HFFc6 (cell line): ENCODE measurements at places on chromosomes 2 and 18.

DNA sequence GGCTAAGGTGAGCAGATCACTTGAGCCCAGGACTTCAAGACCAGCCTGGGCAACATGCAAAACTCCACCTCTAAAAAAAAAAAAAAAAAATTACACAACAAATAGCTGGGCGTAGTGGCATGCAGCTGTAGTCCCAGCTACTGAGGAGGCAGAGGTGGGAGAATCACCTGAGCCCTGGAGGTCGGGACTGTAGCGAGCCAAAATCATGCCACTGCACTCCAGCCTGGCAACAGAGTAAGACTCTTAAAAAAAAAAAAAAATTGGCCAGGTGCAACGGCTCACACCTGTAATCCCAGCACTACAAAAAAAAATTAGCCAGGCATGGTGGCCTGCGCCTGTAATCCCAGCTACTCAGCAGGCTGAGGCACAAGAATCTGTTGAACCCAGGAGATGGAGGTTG lies 7.3 kb downstream of the STARD7 start:
- DNase-seq, result no peak

DNA sequence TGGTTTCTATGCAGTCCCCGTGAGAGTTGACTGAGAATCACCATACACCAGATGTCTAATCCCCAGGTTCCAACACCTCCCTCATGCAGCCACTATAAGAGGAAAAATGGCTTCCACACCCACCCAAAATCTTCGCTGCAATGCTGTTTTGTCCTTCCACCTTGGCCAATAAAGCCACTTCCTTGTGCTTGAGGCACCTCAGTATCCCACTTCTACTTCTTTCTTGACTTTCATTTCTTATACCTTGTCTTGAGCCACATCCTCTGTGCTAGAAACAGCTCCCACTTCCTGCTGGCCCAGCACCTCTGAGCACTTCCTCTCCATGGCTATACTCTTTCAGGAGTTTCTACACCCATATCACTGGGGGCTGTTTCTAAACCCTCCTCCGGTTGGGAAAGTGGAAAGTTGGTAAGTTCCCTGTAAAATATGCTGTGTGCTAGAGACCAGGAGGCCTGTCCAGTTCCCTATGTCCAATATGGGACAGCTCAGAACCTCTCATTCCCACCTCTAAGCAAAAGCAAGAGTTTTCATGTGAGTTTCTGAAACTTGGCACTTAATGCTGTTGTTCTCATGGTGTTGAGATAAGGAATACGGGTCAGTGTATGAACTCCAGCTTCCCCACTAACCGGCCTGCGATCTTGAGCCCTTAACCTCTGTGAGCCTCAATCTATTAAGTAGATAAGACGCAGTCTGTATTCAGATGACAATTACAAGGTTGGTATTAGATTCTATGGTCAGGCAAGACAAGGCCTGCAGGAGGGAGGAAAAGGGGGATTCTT lies 209.1 kb upstream of the ID2 start:
- DNase-seq, result no peak

- DNase-seq, result no peak
Observed at GRCh38 chr2:206474099-206474498, 30.8 kb downstream of the ADAM23 start.

DNA sequence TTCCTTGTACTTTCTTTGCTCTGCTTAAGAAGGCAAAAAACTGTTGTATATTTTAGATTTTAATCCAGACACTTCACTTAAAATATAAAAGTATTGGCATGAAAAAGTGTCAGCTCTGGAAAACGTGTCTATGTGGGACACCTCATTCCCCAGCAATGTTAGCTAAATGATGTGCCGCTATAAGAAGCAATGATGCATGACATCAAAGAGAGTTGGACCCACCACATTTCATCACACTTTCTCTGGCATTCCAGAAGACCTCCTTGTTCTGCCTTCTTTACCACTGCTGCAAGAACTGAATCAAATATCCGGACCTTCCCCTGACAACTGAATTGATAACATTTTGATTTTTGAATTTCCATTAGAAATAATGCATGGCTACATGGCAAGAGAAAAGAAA lies 242.4 kb upstream of the TANK start:
- no peak for DNase-seq

DNA sequence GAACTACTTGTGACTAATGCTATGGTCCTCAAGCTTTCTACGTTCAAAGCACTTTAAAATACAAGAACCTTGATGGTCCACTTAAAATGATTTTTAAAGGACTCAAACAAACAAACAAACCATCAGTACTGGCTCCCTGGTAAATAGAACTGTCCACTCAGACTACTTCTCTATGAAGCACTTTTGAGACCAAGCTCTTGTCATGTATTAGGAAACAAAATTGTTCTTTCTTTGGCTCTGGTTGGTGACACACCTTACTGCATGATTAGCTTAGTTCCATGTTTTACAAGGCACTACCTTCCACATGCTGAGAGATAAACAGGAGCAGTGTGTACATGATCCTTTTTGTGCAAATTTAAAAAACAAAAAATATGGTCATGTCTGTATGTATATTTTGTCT lies 19.7 kb downstream of the DARS1 start:
- DNase-seq, result no peak

DNA sequence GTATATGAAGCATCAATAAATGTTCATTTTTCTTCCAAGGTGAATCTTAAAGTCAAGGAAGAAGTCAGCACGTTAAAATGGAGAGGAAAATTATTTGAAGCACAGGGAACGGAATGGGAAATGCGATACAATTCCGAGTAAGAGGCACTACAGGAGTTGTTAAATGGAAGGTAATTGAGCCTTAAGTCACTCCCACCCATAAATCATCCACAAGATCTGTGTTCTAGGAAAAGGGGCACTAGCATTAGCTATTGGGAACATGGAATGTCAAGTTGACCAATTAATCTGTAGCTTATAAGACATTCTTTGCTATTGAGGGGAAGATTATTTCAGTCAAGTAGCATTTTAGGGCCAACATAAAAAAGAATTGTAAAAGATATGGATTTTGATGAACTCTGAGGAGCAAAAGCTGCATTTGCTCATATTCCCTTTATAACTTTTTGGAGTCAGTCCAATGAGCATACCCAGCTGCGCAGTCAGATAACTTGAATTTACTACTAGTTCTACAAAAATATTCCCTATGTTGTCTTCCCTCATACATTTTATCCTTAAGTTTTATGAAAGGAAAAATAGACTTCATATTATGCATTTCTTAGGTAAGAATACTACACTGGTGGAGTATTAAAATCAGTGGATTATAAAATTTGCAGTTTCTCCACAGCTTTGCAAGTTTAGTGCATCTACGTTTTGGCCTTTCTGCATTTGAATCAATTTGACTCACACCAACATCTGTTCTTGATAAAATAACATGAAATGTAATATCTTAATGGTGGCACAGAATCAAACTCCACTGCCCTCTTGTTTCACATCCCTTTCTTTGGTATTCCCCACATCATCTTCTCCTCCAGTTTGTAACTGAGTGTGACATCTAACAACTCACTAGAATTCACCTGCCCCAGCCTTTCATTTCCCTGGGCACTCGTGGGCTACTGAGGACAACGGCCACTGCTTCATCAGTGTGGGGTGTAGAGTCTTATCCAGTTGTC lies 95.6 kb downstream of the SP3 start:
- DNase-seq, result no peak

DNA sequence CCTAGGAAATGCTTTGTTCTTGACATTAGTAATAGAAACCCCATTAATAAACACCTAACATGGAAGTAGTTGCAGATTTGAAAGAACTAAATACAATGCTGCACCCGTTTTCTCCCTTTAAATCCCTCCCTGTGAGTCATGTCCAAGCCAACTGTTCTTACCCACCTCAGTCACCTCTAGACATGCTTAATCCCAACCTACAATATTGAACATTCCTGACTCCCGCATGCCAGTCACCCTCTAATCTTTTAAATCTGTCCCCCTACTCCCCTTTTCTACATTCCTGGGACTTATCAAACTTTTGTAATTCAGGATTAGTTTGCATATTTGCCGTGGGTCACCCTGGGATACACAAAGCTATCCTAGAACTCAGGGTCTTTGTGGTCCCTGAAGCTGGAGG lies 374.6 kb downstream of the IRS1 start:
- DNase-seq, result no peak

GRCh38 chr2:162177301-162177700 lies 25.3 kb upstream of the GCG start:
- DNase-seq, result no peak

GRCh38 chr2:172639823-172640222 lies 83.9 kb downstream of the PDK1 start:
- DNase-seq, result peak; percentile 87

- DNase-seq, result no peak
Observed at GRCh38 chr18:38611036-38611964, 1045.7 kb upstream of the CELF4 start.

DNA sequence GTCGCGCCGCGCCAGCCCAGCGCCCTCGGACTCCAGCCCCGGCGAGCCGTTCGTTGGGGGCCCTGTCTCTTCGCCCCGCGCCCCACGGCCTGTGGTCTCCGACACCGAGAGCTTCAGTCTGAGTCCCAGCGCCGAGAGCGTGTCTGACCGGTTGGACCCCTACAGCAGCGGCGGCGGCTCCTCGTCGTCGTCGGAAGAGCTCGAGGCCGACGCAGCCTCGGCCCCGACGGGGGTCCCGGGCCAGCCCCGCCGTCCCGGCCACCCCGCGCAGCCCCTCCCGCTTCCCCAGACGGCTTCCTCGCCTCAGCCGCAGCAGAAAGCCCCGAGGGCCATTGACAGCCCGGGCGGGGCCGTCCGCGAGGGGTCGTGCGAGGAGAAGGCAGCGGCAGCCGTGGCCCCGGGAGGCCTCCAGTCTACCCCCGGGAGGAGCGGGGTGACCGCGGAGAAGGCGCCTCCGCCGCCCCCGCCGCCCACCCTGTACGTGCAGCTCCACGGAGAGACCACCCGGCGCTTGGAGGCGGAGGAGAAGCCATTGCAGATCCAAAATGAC lies 1.4 kb downstream of the PHLPP1 start:
- no peak for DNase-seq

DNA sequence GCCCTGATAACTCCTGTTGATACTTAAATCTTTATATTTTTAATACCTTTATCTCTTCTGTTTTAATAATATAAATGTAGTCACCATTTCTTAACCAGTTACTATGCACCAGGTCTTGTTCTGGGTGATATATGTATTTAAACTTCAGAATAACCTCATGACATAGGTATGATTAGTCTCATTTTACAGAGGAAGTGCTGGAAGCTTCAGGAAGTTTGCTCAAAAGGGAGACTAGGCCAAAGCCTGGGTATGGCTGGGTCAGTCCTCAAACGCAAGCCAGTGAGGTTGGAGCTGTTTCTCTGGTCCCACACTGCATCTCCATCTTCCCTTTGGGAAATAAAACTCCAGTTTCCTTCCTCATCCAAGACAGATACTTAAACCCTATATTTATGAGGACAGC lies 204.7 kb upstream of the TANK start:
- DNase-seq, result no peak

DNA sequence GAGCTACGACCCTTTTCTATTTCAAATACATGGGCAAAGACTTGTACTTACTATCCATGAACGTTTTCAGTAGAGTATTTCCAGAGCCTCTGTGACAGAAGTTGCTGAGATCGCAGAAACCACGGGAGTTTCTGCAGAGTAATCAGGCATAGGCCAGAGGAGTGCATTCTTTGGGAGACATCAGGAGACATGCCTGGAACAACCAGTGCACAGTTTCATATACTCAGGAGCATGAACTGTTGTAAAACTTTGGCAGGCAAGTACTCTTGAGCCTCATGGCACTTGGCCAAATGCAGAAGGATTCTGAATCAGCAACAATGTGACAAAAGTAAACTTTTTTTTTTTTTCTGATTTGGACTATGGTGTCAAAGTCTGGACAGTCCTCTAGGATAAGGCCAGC lies 307.1 kb downstream of the GRB14 start:
- no peak for DNase-seq

GRCh38 chr18:49728542-49728941 lies 84.8 kb downstream of the ACAA2 start:
- DNase-seq, result peak; percentile 32

- DNase-seq, result no peak
Observed at GRCh38 chr18:8623549-8624106, 14.4 kb downstream of the RAB12 start.

GRCh38 chr2:226464380-226464779 lies 335.2 kb downstream of the IRS1 start:
- DNase-seq, result no peak

GRCh38 chr2:234071664-234072063 lies 21.2 kb downstream of the SPP2 start:
- DNase-seq, result no peak

GRCh38 chr2:205333351-205333750 lies 348.9 kb upstream of the NRP2 start:
- no peak for DNase-seq

- peak; percentile 28 for DNase-seq
Observed at GRCh38 chr2:241153616-241154015, 3.3 kb downstream of the PPP1R7 start.

- no peak for DNase-seq
Observed at GRCh38 chr2:101430156-101430555, 42.9 kb upstream of the CREG2 start.

DNA sequence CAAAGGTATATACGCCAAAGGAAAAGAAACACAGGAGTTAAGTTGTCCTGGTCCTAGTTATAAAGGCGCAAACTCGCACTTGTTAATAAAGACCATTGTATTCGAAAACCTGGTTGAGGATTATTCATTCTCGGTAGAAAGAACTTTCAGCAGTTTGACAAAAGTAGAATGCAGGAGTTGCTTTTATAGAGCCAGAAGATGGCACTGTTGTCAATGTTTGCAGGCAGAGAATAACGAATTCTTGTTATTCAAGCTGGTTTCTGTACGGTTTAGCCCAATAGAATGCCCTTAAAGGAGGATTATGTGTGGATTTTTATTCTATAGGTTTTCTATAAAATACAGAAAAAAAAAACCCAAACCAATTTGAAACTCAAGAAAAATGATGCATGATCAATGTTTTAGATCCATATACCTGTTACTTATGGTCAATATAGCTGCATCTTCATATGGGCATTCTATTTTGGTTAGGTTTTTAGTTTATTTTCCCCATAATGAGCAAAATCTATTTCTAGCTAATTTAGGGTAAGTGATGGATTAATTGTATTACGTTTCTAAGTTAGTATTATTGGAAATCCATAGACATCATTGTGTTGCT lies 510.3 kb downstream of the PLCL1 start:
- peak; percentile 60 for DNase-seq

GRCh38 chr2:136327162-136327852 lies 209.4 kb upstream of the CXCR4 start:
- DNase-seq, result no peak

DNA sequence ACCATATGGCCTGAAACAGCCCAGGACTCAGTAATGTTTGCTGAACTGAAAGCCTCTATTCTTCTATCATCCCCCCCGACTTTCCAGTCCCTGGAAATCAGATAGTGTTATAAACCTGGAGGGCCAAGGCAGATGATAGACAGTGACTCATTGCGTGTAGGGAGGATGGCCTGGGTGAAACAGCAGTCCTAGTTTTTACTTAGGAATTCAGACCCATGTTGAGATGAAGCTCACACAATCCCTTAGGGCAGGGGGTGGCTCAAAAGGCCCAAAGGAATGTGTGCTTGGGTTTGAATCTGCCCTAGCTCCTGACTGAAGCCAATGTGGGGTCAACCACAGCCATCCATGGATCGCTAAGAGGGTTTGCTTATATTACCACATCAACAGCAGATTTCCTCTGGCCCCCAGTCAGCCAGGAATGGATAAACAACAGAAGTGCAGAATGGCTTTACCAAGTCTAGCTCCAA lies 43.9 kb upstream of the STPG4 start:
- DNase-seq, result peak; percentile 99

GRCh38 chr2:241120440-241120839 lies 18.4 kb upstream of the MTERF4 start:
- DNase-seq, result no peak

- no peak for DNase-seq
Observed at GRCh38 chr18:13145636-13146190, 72.8 kb upstream of the LDLRAD4 start.
